Subcutaneous adipose tissue (tissue), 4 donors: ENCODE measurements at places on chromosomes 1 and 21. TPM values are rescaled to one million over a fixed set of nuclear protein-coding genes. Genes with fewer than 3 reads are reported as not detected.

Gene TRAPPC10
- total RNA-seq: 31.1 TPM

Gene OR6K3
- total RNA-seq: not detected

Gene GNAT2
- total RNA-seq: not detected

Gene TEDDM1
- not detected for total RNA-seq

Gene NMNAT2
- 1.0 TPM for total RNA-seq

Gene BRINP3
- total RNA-seq: 2.4 TPM

Gene PLA2G2A
- 1,008 TPM for total RNA-seq

Gene MAN1A2
- total RNA-seq: 65.4 TPM

Gene TEX38
- total RNA-seq: not detected

Gene CELF3
- not detected for total RNA-seq

Gene LCE2B
- total RNA-seq: not detected

Gene FMO2
- 99.8 TPM for total RNA-seq

Gene SLC26A9
- total RNA-seq: not detected

Gene HSPB7
- total RNA-seq: 429 TPM

Gene ADAMTS4
- total RNA-seq: 35.2 TPM

Gene AVPR1B
- total RNA-seq: not detected

Gene OR13G1
- total RNA-seq: not detected

Gene CLDN14
- total RNA-seq: not detected
